Calu3 (cell line): ENCODE measurements at places on chromosomes 16 and 17. TPM values are rescaled to one million over a fixed set of nuclear protein-coding genes. Genes with fewer than 3 reads are reported as not detected.

- H3K4me3 ChIP-seq: no peak overlapping the region
- no peaks in the 10 kb centered on the region for H3K27me3 ChIP-seq
- peaks cover under 1% of the 10 kb centered on the region for H3K4me1 ChIP-seq
- DNase-seq: no peak
Observed at GRCh38 chr16:31177136-31177535, 2.8 kb upstream of the FUS start.

- DNase-seq: no peak
- no peaks in the 10 kb centered on the region for H3K4me1 ChIP-seq
- no peak overlapping the region for H3K4me3 ChIP-seq
- H3K27me3 ChIP-seq: peaks cover 63% of the 10 kb centered on the region
- H3K27ac ChIP-seq: no peak overlapping the region
Observed at GRCh38 chr16:55836158-55836611, 3.3 kb upstream of the CES1 start.

- peak; percentile 50 for DNase-seq
- no peaks in the 10 kb centered on the region for H3K36me3 ChIP-seq
- peaks cover 10% of the 10 kb centered on the region for H3K4me1 ChIP-seq
- H3K27ac ChIP-seq: no peak overlapping the region
- no peak overlapping the region for H3K4me3 ChIP-seq
Observed at GRCh38 chr17:65231662-65232335, 94.6 kb downstream of the RGS9 start.

DNA sequence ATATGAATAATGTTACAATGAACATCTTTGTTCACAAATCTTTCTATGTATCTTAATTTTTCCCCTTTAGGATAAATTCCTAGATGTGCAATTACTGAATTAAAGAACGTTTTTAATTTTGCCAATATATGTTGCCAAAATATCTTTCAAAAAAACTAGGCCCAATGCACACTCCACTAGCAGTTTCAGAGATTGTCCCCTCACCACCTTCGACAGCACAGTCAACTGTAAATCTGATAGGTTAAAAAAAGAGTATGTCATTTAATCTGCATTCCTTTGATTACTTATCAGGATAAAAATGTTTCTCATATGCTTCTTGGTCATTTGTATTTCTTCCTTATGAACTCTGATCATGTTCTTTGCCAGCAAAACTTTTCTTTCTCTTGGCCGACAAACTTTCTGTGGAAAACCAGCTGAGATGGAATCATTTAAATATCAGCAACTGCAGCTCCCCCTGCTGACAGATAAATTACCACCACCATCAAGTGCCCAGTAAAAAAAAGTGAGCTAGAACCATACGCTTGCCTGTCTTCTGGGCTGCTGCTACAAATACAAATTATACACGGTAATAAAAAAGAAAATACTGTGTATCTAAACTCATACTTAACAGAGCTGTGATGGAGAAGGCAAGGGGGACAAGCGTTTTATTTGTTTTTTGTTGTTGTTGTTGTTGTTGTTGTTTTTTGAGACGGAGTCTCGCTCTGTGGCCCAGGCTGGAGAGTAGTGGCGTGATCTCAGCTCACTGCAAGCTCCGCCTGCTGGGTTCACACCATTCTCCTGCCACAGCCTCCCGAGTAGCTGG, 19.6 kb upstream of the KANSL1 start:
- peak; percentile 83 for DNase-seq
- no peak overlapping the region for H3K4me3 ChIP-seq

GRCh38 chr16:84670063-84670462, 21.8 kb downstream of the KLHL36 start:
- peaks cover 7% of the 10 kb centered on the region for H3K36me3 ChIP-seq
- H3K27me3 ChIP-seq: no peaks in the 10 kb centered on the region
- H3K27ac ChIP-seq: no peak overlapping the region
- DNase-seq: no peak
- H3K4me3 ChIP-seq: no peak overlapping the region

GRCh38 chr17:3944485-3945388, 19.5 kb downstream of the ATP2A3 start:
- no peak overlapping the region for H3K4me3 ChIP-seq
- no peak overlapping the region for H3K27ac ChIP-seq
- H3K27me3 ChIP-seq: no peaks in the 10 kb centered on the region
- no peak for DNase-seq
- H3K4me1 ChIP-seq: no peaks in the 10 kb centered on the region

GRCh38 chr17:13462673-13463124, 139.0 kb downstream of the HS3ST3A1 start:
- no peaks in the 10 kb centered on the region for H3K36me3 ChIP-seq
- no peak overlapping the region for H3K27ac ChIP-seq
- no peak for DNase-seq
- H3K27me3 ChIP-seq: no peaks in the 10 kb centered on the region
- H3K4me3 ChIP-seq: no peak overlapping the region

DNA sequence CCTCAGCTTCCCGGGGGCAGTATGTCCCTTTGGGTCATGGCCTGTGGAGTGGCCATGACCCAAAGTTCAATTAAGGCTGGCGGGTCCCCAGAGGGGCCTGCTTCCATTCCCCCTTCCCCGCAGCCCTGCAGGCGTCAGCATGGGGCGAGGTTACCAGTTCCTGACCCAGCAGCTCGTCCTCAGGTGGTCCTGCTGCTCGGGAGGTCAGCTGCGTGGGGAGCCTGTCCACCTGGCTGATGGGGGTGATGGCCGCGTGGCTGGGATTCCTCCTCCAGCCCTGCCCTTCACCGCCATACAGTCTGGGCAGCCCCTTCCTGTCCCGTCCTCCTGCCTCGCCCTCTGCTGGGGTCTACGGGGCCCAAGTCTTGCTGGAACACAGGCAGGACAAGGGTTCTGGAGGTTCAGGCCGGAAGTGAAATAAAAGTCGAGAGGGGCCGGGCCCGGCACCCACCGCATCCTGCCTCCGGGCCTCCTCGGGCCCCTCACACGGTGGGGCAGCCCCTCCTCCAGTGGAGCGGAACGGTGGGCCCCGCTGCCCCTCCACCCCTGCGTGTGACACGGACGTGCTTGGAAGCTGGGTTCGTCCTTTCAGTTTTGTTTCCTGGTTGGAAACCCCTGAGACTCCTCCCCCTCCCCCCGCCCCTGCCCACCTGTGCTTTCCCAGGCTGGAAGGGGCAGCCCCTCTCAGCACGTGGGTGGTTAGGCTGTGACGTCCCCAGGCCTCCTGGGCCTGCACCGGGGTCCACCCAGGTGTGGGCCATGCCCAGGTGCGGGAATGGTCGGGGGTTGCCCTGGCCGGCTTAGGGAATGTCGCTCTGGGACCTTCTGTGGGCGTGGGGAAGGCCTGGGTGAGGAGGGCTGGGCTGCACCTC, 6.8 kb downstream of the UBALD2 start:
- peaks cover 67% of the 10 kb centered on the region for H3K36me3 ChIP-seq
- no peak overlapping the region for H3K27ac ChIP-seq
- no peaks in the 10 kb centered on the region for H3K27me3 ChIP-seq

Gene HOXB9
- total RNA-seq: 26.0 and 27.8 TPM in 2 replicates

GRCh38 chr16:67014634-67015312, 14.2 kb upstream of the CBFB start:
- H3K4me1 ChIP-seq: peaks cover 9% of the 10 kb centered on the region
- DNase-seq: no peak
- H3K36me3 ChIP-seq: peaks cover 5% of the 10 kb centered on the region
- peak overlapping the region; percentile 63 for H3K4me3 ChIP-seq
- H3K27me3 ChIP-seq: peaks cover 51% of the 10 kb centered on the region

DNA sequence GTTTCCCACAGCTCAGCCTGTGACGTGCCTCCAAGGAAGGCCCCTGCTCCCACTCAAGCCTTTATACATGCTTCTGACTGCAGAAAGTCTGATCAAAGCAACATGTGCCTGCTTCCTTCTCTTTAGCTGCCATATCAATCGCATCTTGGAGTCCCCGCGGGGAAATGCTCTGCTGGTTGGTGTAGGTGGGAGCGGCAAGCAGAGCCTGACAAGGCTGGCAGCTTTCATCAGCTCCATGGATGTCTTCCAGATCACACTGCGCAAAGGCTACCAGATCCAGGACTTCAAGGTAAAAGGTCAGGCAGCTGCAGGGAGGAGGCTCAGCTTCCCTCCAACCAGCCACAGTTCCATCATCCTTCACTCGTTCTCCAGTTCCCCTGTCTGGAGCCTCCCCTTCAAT, 189.7 kb downstream of the ZNF18 start:
- H3K27me3 ChIP-seq: no peaks in the 10 kb centered on the region
- no peaks in the 10 kb centered on the region for H3K4me1 ChIP-seq
- H3K4me3 ChIP-seq: no peak overlapping the region
- H3K36me3 ChIP-seq: no peaks in the 10 kb centered on the region
- no peak for DNase-seq
- H3K27ac ChIP-seq: no peak overlapping the region

Gene TERB1
- total RNA-seq: 0.29 and 0.59 TPM in 2 replicates

DNA sequence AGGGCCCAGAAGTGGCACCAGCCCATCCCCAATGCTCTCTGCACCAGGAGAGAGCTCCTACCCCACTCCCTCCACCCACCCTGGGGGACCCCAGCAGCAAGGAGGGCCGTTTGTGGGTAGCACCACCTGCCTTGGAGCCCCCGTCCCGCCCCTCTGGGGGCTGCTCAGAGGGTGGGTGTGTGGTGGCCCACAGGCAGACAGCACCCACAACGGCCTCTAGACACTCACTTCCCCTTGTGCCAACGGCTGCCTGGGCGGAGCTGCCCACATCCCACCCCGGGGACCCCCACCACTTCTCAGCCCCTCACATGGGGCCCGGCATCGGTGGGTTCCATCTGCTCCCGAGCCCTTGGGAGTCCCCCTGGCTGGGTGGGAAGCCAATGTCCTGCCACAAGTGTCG, 33.3 kb downstream of the BAHCC1 start:
- no peaks in the 10 kb centered on the region for H3K4me1 ChIP-seq
- DNase-seq: no peak
- H3K27me3 ChIP-seq: peaks cover 28% of the 10 kb centered on the region
- no peaks in the 10 kb centered on the region for H3K36me3 ChIP-seq
- H3K27ac ChIP-seq: no peak overlapping the region
- no peak overlapping the region for H3K4me3 ChIP-seq

- peaks cover 32% of the 10 kb centered on the region for H3K4me1 ChIP-seq
- peak; percentile 35 for DNase-seq
- peaks cover 65% of the 10 kb centered on the region for H3K36me3 ChIP-seq
- no peak overlapping the region for H3K4me3 ChIP-seq
- H3K27me3 ChIP-seq: no peaks in the 10 kb centered on the region
- no peak overlapping the region for H3K27ac ChIP-seq
Observed at GRCh38 chr16:31455601-31456314, 3.5 kb upstream of the ARMC5 start.

Gene KLHL10
- total RNA-seq: not detected in 2 replicates

Gene RPA1
- 78.7 and 87.5 TPM in 2 replicates for total RNA-seq

Gene KRTAP1-1
- total RNA-seq: 10.2 and 15.9 TPM in 2 replicates

Gene RNU2-1
- 5,045 and 5,662 TPM in 2 replicates for total RNA-seq

DNA sequence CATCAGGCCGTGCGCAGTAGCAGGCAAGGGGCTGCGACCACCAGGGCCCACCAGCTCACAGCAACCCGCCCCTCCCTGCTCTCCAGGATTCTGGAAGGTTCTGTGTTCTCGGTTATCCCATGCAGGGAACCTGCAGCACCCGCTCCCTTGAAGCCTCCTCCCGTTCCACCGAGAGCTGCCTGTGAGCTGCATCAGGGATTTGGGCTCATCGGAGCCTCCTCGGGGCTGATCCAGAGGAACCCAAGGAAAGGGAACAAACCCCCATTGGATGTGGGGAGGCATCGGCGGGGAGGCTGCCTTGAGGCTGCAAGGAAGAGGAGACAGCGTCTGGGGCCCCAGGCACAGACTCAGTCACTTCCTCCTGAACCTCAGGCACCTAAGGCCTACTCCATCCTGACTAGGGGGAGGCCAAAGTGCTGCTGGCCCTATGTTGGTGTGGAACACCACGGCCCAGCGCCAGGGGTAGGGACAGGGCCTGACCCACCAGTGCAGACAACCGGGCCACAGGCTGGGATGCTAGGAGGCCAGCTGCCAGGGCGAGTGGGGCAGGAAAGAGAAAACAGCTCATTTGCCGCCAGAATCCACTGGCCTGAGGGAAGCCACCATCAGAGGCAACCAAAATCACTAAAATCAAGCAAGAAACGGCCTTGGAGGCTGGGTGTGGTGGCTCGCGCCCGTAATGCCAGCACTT, 14.4 kb upstream of the LGALS3BP start:
- H3K27ac ChIP-seq: no peak overlapping the region
- DNase-seq: no peak
- H3K4me1 ChIP-seq: peaks cover 45% of the 10 kb centered on the region
- no peak overlapping the region for H3K4me3 ChIP-seq

Gene FA2H
- total RNA-seq: 74.2 and 122 TPM in 2 replicates

Gene MYO1D
- 51.9 and 57.2 TPM in 2 replicates for total RNA-seq

DNA sequence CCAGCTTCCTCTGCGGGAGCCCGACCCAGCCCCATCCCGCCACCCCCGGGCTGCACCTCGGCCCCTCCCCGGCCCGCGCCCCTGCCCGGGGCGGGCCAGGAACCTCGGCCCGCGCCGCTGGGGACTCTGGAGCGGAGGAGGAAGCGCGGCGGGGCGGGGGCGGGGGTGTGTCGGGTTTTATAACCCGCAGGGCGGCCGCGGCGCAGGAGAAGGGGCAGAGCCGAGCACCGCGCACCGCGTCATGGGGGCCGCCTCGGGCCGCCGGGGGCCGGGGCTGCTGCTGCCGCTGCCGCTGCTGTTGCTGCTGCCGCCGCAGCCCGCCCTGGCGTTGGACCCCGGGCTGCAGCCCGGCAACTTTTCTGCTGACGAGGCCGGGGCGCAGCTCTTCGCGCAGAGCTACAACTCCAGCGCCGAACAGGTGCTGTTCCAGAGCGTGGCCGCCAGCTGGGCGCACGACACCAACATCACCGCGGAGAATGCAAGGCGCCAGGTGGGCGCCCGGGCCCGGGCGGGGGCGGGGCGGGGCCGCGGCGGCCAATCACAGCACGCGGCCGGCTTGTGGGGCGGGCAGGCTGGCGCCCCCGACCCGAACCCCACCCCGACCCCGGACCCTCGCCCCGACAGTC, at the start of gene ACE:
TSS of gene ACE (plus strand) at position 208 of the 626 bp plus-strand sequence. CDS start at position 242, 34 bp downstream.
- peak; percentile 36 for DNase-seq
- H3K4me1 ChIP-seq: no peaks in the 10 kb centered on the region
- H3K27me3 ChIP-seq: no peaks in the 10 kb centered on the region
- H3K4me3 ChIP-seq: peak within 1 kb of the TSS; percentile 79
- H3K36me3 ChIP-seq: peaks cover 11% of the 10 kb centered on the region

GRCh38 chr16:86398201-86398600, 112.1 kb upstream of the FOXF1 start:
- H3K36me3 ChIP-seq: no peaks in the 10 kb centered on the region
- H3K27ac ChIP-seq: no peak overlapping the region
- DNase-seq: no peak
- H3K4me3 ChIP-seq: no peak overlapping the region
